ENCODE measurements at places on chromosomes 4 and X. TPM values are rescaled to one million over a fixed set of nuclear protein-coding genes. Genes with fewer than 3 reads are reported as not detected.
A peak's percentile ranks its signal among the peaks of the same experiment; 100 is the strongest.

GRCh38 chr4:38665551-38666411 lies 1.8 kb downstream of the KLF3 start:
- no peaks in the 10 kb centered on the region for H3K27me3 ChIP-seq
- H3K4me1 ChIP-seq, result peaks cover 59% of the 10 kb centered on the region
- no peak for DNase-seq
- no peaks in the 10 kb centered on the region for H3K36me3 ChIP-seq
- H3K4me3 ChIP-seq, result peak overlapping the region; percentile 67

The COL4A6 gene
- total RNA-seq, result not detected

- no peaks in the 10 kb centered on the region for H3K27me3 ChIP-seq
- H3K36me3 ChIP-seq, result no peaks in the 10 kb centered on the region
- H3K4me3 ChIP-seq, result no peak overlapping the region
- DNase-seq, result no peak
Measured at GRCh38 chr4:155789391-155789790, 30.6 kb downstream of the GUCY1B1 start.

GRCh38 chr4:5905714-5906113 lies 12.8 kb upstream of the CRMP1 start:
- H3K36me3 ChIP-seq, result no peaks in the 10 kb centered on the region
- H3K27ac ChIP-seq, result no peak overlapping the region
- no peaks in the 10 kb centered on the region for H3K4me1 ChIP-seq
- no peak overlapping the region for H3K4me3 ChIP-seq

GRCh38 chr4:89949782-89950387 lies 55.2 kb downstream of the MMRN1 start:
- no peak overlapping the region for H3K27ac ChIP-seq
- H3K36me3 ChIP-seq, result no peaks in the 10 kb centered on the region
- H3K4me1 ChIP-seq, result no peaks in the 10 kb centered on the region

- H3K27me3 ChIP-seq, result no peaks in the 10 kb centered on the region
- H3K4me1 ChIP-seq, result no peaks in the 10 kb centered on the region
- no peak overlapping the region for H3K27ac ChIP-seq
- no peak for DNase-seq
Measured at GRCh38 chrX:138877746-138878145, 166.2 kb upstream of the FGF13 start.

DNA sequence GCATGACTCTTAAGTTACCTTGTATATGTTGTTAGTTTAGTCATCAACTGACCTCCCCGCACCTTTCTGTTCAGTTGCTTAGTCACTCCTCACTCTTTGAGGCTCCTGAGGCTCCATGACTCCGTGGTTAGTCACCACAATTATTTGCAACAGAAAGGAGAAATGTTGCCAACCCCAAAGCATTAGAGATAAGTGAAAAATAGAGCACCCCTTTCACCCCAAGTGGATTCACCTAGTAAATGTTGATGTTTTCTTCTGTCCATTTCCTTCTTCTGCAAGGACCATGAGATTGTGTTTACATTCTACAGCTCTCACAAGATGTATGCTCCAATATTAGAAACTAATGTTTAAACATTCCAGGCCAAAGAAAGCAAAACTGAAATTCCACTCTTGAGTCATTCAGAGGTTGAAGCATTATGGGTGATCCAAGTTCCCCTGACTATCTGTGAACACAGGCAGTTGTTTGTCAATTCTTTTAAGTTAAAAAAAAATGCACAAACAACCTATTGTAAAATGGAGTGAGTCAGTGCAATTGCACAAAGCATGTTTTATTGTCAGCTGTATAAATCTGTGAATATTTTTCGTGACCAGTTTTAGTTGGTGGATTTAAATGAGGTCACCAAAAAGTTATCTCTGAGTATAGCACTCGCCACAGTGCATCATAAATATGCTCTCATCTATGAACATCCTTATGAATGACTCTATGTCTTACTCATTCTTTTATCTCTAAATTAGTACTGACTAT lies 552.4 kb upstream of the MAGEB2 start:
- H3K27me3 ChIP-seq, result no peaks in the 10 kb centered on the region
- H3K4me3 ChIP-seq, result no peak overlapping the region
- H3K36me3 ChIP-seq, result no peaks in the 10 kb centered on the region
- no peak overlapping the region for H3K27ac ChIP-seq

DNA sequence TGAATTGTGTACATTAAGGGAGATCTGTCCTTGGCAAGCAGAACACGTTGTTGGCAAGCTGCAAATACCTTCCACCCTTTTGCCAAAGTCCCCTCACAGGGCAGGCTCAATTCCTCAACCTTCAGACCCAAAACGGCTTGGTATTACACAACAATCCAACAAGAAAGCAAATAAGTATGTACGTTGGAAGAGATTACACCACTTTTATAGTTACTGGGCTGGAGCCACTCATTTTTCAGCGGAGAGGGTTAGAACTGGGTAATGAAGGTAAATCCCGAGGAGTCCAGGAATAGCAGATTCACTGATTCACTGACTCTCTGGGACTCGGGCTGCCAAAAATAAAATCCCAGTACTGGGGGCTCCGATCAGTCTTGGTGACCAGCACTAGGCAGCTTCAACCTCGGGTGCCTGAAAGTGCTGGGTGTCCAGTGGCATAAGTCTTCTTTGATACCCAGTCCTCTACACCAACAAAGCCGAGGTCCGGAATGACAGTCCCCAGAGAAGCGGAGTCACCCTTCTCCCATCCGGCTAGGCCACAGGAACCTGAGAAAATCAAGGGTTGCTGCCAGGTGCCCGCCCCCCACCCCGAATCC lies 587 bp downstream of the TIMM8A start:
- peak overlapping the region; percentile 88 for H3K4me3 ChIP-seq
- no peak for DNase-seq
- no peaks in the 10 kb centered on the region for H3K4me1 ChIP-seq
- H3K27me3 ChIP-seq, result no peaks in the 10 kb centered on the region
- H3K36me3 ChIP-seq, result no peaks in the 10 kb centered on the region

The PDE6B gene
- total RNA-seq, result 10.1 TPM

GRCh38 chrX:102708900-102709299 lies 3.3 kb upstream of the GPRASP2 start:
- H3K27ac ChIP-seq, result no peak overlapping the region
- H3K36me3 ChIP-seq, result no peaks in the 10 kb centered on the region
- no peak overlapping the region for H3K4me3 ChIP-seq
- no peaks in the 10 kb centered on the region for H3K27me3 ChIP-seq
- no peak for DNase-seq
- no peaks in the 10 kb centered on the region for H3K4me1 ChIP-seq

GRCh38 chrX:83510510-83511062 lies 2.5 kb downstream of the POU3F4 start:
- no peak for DNase-seq
- H3K27me3 ChIP-seq, result no peaks in the 10 kb centered on the region
- no peaks in the 10 kb centered on the region for H3K4me1 ChIP-seq
- H3K4me3 ChIP-seq, result no peak overlapping the region
- H3K36me3 ChIP-seq, result no peaks in the 10 kb centered on the region

- no peaks in the 10 kb centered on the region for H3K36me3 ChIP-seq
- no peak overlapping the region for H3K27ac ChIP-seq
- no peaks in the 10 kb centered on the region for H3K27me3 ChIP-seq
- H3K4me1 ChIP-seq, result peaks cover 39% of the 10 kb centered on the region
- no peak overlapping the region for H3K4me3 ChIP-seq
Measured at GRCh38 chrX:19731307-19731820, 156.0 kb downstream of the SH3KBP1 start.

DNA sequence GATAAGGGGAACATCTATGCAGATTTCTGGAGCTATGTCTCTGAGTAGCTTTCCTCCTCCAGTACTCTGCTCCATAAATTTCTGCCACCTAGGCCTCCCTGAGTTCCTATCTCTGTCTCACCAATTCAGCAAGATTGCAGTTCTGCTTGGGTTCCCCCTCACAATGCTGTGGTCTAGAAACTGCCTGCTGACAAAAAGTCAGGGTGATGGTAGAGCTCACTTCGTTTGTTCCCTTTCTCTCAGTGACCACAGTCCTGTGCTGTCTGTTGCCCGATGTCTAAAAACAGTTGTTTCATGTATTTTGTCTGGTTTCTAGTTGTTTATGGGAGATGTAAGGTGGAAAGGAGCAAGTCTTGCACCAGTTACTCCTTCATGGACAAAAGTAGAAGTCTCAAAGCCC lies 41.1 kb downstream of the AMMECR1 start:
- no peak overlapping the region for H3K27ac ChIP-seq
- no peak overlapping the region for H3K4me3 ChIP-seq
- H3K27me3 ChIP-seq, result no peaks in the 10 kb centered on the region
- DNase-seq, result no peak

GRCh38 chr4:183961795-183962194 lies 56.7 kb downstream of the STOX2 start:
- no peak overlapping the region for H3K4me3 ChIP-seq
- no peaks in the 10 kb centered on the region for H3K4me1 ChIP-seq
- no peaks in the 10 kb centered on the region for H3K36me3 ChIP-seq
- no peaks in the 10 kb centered on the region for H3K27me3 ChIP-seq
- DNase-seq, result no peak
- no peak overlapping the region for H3K27ac ChIP-seq

The UTP14A gene
- 62.1 TPM for total RNA-seq

The FREM3 gene
- total RNA-seq, result not detected

DNA sequence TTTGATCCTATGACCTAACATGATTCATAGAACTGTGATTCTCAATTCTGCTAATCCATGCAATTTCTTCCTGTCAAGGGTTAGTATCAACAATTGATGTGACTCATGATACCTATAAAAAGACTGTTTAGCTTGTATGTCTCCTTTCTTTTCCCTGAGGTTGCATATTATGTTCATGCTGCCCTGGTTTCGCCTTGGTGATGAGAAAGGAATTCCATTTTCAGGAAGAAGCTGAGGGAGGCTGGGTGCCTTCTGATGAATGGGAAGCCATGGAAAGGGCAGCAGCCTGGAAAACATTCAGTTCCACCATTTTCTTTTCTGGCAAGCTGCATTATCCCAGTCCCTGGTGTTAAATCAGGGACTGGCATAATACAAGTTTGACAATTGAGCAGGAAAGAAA lies 976.5 kb downstream of the RPA4 start:
- H3K36me3 ChIP-seq, result no peaks in the 10 kb centered on the region
- H3K27me3 ChIP-seq, result no peaks in the 10 kb centered on the region
- H3K27ac ChIP-seq, result no peak overlapping the region
- DNase-seq, result no peak

DNA sequence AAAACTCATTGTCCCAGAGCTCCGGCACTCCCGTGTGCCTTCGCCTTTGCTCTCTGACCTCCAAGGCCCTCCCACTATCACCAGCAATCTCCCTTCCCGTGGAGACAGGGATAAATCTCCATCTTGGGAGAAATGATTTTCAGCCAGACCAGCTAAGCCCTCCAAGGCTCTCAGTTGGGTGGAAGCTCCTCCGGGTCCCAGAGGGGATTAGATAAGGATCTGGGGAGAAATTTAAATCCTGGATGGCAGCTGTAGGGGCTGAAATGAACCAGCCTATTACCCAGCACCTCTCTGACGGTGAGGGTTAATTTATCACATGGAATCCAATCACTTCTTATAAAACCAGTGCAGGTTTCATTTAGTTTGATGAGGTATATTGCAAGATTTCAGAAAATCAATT lies 366.2 kb downstream of the FBXW7 start:
- H3K27me3 ChIP-seq, result no peaks in the 10 kb centered on the region
- no peak for DNase-seq
- no peak overlapping the region for H3K4me3 ChIP-seq

DNA sequence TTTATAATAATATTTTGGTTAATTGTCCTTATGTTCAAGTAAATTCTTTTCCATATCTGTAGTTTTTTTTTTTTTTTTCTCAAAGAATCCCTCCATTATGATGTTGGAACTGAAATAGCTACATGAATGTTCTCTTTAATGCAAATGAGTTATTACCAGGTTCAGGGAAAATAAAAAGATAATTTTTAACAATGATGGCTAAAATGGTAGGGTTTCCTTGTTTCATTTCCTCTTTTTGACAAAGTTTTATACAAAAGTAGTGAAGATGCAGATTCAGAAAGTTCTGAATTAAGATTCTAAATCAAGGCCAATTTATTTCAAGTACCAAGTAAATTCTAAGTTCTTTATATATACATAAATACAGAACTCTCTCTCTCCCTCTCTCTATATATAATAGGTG lies 779.0 kb upstream of the INTU start:
- no peak overlapping the region for H3K27ac ChIP-seq
- no peak overlapping the region for H3K4me3 ChIP-seq
- H3K36me3 ChIP-seq, result no peaks in the 10 kb centered on the region
- H3K4me1 ChIP-seq, result no peaks in the 10 kb centered on the region
- no peaks in the 10 kb centered on the region for H3K27me3 ChIP-seq

- no peaks in the 10 kb centered on the region for H3K27me3 ChIP-seq
- H3K27ac ChIP-seq, result no peak overlapping the region
- H3K36me3 ChIP-seq, result no peaks in the 10 kb centered on the region
Measured at GRCh38 chr4:94253036-94253435, 45.4 kb downstream of the SMARCAD1 start.

- H3K27me3 ChIP-seq, result no peaks in the 10 kb centered on the region
- DNase-seq, result no peak
- H3K4me3 ChIP-seq, result no peak overlapping the region
- no peaks in the 10 kb centered on the region for H3K4me1 ChIP-seq
- no peaks in the 10 kb centered on the region for H3K36me3 ChIP-seq
Measured at GRCh38 chr4:161856711-161857326, 307.0 kb downstream of the FSTL5 start.
